ENCODE measurements at places on chromosomes 12 and 14.

DNA sequence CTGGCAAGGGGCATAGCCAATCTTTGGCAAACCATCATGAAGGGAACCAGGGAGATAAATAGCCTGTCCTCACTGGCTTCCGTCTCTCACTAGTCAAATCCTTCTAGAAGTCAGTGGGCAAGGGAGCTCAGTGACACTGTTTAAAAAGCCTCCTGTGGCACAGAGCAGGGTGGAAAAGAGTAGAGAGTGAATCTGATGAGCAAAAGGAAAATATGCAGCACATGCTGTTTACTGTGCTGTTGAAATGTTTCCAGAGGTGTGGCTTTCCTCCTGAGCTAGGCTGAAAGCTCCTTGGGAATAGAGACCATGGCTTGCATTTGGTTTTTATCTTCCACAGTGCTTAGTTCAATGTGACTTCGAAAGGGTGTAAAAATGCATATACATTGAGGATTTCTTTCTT lies 7.7 kb upstream of the DYRK2 start:
- no peak for DNase-seq

DNA sequence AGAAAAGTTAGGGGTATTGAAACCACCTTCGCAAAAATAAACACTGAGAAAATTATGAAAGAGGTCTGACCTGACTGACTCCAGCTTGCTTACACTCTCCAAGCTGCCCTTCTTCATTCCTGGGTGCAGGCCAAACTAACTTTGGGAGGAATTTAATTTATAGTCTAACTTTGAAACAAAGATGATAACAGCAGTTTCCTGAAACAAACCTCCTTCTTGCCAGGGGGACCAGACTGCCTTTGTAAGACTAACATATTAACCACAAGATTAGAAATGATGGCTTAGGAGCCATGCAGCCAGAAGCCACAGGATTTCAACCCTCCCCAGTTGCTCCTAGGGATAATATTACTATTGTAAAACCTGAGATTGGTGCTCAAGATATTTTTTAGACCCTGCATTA lies 13.8 kb upstream of the EEA1 start:
- DNase-seq = peak; percentile 65

- peak; percentile 57 for DNase-seq
These were observed 3.0 kb downstream of the NUAK1 start for GRCh38 chr12:106135781-106136180.

- no peak for DNase-seq
These were observed 99.2 kb downstream of the ADGRD1 start for GRCh38 chr12:131052929-131053328.

GRCh38 chr12:124678421-124678893 lies 111.0 kb upstream of the NCOR2 start:
- peak; percentile 53 for DNase-seq

GRCh38 chr14:91352053-91352452 lies 65.6 kb downstream of the CCDC88C start:
- DNase-seq = peak; percentile 48

DNA sequence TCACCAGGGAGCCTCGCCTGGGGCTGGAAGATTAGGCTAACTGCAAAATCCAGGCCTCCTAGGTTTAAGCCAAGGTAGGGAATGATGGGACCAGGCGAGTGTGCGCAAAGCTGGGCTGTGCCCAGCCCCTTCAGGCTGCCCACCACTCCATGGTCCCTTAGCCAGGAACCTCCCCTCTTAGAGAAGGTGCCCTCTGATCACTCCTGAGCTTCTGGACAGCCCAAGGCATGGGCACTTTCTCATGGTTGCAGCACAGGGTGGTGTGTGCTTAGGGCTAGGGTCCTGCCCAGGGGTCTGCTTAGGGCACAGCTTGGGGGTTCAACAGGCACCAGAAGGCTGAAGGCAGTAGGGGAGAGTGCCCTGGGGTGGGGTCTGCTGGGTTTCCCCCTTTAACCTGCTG lies 69.0 kb downstream of the PRIMA1 start:
- DNase-seq = no peak

GRCh38 chr12:109488051-109488665 lies 10.7 kb downstream of the UBE3B start:
- DNase-seq = no peak

DNA sequence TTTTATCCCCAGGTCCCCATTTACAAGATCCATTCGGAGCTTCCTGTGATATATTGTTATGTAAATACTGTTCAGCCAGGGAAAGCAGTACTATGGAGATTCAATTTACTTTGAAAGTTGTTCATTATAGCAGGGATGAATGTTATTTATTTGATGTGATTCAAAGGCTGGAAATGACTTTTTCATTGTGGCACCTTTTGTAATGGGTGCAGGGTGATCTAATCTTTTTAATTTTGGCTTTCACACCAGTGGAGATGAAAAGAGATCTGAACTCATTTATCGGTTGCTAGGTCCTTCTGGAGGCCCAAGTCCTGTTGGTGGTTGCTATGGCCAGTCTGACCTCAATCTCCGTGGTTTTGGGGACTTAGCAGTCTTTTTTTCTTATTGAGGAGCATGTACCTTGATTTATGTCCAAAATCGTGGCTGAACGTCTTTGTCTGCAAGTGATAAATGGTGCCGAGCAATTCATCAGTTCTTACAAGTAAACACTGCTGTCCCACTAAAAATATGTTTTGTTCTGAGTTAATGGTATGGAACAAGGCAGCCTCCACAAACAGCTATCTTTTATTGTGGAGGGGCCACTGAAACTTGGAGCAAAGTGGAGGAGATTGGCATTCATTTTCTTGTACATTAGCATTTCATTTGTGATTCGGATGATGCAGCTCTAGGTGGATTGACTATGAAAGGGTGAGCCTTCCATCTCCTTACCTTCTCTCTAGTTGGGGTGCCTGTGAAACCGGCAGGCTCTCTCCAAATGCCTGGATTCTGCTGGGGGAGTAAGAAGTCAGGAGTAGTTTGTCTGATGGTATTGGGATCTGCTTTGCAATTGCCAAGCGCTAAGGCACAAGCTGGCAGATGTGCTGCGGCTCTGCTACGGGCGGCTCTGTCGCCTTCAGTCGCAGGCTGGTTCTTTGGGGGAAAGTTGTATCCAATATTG lies 2.0 kb downstream of the RMST start:
- peak; percentile 42 for DNase-seq

DNA sequence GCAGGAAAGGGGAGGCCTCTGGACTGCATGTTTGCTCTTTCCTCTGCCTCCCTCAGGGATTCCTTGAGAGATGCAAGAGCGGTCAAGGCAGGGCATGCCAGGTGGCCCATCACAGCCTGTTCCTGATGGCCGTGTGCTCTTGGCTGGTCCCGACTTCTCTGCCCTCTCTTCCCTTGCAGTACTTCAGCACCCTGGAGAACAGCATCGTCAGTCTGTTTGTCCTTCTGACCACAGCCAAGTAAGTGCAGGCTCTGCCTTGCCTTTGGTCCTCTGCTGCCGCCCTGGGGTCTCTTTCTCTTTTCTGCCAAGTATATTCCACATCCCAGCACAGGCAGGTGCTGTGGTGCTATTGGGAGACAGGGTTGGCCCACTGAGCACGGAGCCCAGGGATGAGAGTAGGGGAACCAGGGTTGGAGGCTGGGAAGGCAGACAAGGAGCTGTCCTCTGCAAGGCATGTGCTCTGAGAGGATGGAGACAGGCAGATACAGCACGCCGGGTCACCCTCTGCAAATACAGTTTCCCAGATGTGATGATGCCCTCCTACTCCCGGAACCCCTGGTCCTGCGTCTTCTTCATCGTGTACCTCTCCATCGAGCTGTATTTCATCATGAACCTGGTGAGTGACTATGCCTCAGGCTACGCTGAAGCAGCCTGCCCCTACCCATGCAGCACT lies 51.9 kb downstream of the TPCN1 start:
- no peak for DNase-seq

DNA sequence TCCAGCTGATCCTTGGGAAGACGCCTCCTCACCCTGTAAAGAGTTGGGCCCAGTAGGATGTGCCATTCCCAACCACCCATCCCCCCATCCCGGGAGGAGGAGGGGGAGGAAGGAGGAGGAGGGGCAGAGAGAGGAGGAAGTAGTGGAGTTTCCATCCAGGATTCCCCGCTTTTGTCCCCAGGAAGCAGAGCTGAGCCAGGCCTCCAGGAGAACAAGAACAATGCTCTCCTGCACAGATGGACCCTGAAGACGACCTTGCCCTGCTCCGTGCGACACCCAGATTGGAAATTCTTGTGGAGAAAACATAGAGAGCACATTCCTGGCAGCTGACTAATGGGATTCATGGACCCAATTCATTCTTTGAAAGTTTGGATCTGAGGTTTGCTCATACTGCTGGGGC lies 132.3 kb upstream of the CRY1 start:
- peak; percentile 67 for DNase-seq

DNA sequence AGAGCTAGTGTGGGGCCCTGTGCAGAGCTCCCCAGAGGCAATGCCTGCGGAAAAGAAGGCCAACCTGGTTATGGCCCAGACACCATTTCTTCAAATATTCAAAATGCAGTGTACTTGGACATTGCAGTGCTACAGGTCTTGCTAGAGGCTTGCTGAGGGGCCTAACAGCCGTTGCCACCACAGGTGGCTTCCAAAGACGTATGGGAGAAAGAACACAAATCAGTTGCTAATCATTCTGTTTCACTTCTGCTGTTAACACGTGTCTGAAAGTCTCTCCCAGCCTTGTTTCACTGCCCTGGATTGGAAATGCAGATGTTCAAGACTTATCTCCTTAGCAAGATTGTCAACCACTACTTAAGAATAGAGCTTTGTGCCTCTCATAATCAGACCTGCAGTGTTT lies 925.9 kb downstream of the GALC start:
- DNase-seq = no peak

GRCh38 chr14:100712490-100712889 lies 14.2 kb upstream of the DLK1 start:
- DNase-seq = no peak

DNA sequence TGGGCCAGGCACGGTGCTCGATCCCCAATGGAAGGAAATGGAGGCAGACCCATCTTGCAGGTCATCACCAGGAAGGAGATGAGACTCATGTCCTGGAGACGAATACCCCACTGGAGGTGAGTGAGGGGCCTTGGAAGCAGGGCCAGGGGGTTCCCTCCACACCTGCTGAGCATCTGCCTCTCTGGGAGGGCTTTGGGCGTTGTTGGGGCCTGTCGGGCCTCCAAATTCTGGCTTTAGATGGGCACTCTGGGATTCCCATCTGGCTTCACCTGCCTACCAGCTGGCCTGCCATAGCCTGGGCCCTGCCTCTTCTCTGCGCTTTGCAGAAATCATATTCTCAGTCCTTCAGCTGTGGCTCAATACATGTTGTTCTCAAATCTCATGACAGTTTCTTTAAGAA lies 13.9 kb downstream of the RTL1 start:
- no peak for DNase-seq

DNA sequence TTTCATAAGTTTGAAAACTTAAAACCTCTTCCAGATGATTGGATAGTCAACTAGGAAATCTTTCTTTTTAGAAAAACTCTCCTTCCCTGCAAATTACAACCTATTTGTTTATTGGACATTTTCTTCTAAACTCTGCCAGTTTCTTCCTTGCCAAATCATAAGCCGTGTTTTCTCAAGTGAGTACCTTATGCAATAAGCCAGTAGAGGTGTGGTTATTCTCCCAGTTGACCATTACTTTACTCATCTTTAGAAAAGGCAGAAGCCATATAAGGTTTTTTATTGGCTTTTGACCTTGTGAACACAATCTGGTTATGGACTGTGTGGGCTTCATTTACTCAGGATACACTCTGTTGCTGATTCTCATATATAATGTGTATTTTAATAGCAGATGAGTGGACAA lies 14.6 kb downstream of the ACTR6 start:
- no peak for DNase-seq

DNA sequence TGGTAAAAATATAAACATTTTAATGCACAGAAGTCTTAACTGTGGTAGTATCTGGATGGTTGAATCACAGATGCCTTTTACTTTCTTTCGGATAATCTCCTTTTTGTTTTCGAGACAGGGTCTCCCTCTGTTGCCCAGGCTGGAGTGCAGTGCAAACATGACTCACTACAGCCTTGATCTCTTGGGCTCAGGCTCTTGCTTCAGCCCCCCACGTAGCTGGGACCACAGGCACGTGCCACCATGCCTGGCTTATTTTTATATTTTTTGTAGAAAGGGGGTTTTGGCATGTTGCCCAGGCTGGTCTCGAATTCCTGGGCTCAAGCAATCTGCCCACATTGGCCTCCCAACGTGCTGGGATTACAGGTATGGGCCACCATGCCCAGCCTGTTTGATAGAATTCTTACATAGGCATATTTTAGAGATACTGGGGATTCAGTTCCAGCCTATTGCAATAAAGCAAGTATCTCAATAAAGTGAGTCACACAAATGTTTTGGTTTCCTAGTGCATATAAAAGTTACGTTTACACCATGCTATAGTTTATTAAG lies 99.2 kb downstream of the SNAPC1 start:
- DNase-seq = no peak

DNA sequence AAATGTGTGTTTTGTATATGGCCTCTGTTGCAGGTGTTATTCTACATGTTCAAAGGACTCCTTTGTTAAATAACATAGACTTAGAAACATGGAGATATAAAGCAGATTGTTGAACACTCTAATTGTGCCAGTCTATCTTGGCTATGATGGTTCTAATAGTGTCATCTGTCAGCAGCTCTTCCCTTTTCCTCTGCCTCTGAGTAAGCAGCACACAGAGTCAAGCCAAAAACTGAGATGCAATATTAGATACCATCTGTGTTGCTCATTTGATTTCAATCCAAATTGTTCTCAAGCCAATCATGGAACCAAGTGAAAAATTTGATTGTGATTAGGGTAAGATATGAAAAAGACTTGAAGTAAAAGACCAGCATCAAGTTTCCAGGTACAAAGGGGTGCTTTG lies 871.1 kb upstream of the MGAT4C start:
- no peak for DNase-seq

DNA sequence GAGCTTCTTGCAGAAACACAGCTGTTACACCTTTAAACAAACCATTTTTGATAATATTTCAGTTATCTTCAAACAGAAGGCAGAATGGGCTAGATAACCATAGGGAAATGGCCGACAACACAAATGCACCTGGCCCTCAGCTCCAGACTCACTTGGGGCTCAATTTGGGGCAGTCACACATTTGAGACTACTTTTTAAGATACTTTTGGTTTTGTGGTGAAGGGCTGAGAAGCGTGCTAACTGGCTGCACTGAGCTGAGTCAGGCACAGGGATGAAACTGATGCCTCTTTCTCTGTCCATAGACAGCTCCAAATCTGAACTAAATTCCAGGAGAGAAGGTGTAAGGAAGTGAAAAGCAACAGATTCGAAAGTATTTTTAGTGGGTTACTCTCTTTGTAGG lies 18.5 kb upstream of the GRIP1 start:
- no peak for DNase-seq

- peak; percentile 71 for DNase-seq
These were observed 267.1 kb upstream of the RGS6 start for GRCh38 chr14:71665157-71665556.

DNA sequence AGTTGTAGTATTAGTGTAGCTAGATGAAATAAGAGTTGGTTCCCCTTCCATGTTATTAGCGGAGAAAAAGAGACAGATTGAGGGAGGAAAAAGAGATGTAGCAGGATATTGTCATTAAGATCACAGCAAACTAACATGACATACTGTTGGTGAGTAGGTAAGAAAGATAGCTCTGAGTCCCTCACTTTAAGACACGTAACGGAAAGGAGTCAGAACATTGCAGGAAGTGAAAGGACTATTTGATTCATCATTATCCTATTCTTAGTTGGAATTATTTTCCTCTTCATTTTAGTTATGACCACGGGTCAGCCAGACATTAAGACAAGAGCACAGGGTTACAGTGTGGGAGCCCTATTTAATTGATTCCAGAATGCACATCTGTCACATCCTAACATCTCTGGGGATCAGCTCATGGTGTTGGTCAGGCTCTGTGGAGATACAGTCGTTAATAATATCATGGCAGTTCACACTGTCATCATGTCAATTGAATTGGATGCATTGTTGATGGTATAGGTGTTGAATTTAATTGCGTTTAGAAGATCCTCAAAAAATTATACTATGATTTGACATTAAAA lies 55.0 kb downstream of the TMX1 start:
- DNase-seq = no peak
